GM03348 (cell line): ENCODE measurements at places on chromosomes 2 and 18.

DNA sequence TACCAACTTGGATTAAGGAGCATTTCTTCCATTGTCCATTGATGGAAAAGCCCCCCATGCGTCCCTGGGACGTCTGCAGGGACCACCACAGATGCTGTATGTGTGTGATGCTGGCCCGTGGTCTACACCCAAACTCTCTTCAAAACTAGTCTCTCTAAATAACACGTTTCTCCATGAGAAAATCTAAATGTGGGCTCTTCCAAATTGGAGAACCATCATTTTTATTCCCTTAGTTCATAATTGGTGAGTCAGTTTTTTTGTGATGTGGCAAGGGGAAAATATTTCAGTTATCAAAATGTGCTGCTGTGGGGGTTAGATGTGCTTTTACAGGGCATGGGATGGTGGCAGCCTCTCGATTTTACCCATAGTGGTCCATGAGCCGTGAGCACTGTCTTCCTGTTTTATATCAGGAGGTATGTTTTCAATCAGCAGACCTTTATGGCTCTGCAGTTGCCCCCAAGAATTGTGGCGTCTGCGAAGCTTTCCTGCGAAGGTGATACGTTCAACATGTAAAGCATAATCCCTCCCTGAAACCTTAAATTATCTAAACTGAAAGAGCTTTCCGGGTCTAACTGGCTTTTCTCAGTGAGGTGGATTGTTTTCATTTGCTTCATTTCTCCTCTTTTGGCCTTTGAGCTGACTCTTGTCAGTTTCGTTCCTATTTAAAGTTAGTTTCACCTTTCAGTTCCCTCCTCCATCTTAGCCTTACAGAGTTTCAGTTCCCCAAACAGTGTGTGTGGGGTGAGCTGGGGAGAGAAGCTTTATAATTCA lies 78.4 kb downstream of the SETBP1 start:
- no peak for DNase-seq

DNA sequence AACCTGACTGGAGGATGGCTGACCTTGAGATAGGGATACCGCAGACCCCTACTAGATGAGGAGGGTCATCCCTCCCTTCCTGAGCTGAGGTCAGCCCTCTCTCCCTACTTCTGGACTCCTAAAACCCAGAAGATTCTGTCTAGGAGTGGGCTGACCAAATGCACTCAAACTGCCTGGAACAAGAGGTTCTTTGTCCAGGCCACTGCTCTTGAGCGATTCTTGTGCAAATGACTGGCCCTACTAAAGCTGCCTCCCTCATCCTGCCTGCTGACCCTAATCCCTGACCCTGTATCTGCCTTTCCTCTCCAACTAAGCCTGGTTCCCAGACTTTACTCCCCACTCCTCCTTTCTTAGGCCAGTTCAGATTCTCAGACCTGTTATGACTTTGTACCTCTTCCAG lies 56.2 kb downstream of the EFR3B start:
- no peak for DNase-seq

DNA sequence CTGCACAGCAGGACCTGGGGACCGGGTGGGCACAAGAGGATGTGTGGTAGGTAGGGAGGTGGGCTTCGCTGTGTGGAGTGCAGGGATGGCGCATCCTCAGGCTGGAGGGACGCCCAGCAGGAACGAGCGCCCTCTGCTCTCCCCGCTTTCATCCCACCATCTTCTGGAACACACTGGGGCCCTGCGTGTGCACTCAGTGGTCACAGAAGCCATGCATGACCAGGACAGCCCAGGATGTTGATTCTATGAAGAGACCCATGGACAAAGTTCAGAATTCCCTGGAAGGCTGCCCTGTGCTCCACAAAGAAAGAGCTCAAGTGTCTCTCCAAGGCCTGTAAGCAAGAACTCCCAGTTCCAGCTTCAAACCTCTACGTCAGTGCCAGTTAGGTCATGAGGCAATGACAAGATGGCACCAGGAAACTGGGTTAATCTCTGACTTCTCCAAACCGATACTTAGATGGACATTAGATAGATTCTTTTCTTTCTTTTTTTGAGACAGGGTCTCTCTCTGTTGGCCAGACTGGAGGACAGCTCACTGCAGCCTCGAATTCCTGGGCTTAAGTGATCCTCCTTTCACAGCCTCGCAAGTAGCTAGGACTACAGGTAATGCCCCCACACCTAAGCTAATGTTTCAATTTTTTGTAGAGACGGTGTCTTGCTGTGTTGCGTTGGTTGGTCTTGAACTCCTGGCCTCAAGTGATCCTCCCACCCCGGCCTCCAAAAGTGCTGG lies 3.4 kb downstream of the SLC66A2 start:
- DNase-seq = no peak

DNA sequence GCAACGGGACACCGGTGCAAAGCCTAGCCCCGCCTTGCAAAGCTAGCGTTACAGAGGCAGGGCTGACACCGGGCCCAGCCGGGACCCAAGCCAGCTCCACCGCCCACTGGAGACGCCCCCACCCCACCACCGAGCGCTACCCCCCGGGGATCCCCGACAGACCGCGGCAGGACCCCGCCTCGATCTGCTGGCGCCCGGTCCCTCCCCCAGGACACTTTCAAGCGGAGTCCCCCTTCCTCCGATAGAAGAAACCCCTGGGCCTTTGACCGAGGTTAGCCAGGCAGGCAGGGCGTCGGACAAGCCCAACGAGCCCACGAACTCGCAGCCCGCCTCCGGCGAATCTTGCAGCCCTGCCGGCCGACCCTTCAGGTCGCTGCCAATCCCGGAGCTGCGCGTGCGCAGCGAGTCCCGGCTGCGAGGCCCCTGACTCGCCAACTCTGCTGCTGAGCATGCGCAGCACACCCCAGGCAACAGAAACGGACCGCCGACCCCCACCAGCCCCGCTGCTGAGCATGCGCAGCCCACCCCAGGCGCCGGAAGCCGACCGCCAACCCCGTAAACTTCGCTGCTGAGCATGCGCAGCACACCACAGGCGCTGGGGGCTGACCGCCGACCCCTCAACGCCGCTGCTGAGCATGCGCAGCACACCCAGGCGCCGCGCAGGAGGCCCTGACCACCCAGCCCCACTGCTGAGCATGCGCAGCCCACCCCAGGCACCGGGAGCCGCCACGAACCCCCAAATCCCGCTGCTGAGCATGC lies 656 bp downstream of the ADI1 start:
- peak; percentile 100 for DNase-seq

DNA sequence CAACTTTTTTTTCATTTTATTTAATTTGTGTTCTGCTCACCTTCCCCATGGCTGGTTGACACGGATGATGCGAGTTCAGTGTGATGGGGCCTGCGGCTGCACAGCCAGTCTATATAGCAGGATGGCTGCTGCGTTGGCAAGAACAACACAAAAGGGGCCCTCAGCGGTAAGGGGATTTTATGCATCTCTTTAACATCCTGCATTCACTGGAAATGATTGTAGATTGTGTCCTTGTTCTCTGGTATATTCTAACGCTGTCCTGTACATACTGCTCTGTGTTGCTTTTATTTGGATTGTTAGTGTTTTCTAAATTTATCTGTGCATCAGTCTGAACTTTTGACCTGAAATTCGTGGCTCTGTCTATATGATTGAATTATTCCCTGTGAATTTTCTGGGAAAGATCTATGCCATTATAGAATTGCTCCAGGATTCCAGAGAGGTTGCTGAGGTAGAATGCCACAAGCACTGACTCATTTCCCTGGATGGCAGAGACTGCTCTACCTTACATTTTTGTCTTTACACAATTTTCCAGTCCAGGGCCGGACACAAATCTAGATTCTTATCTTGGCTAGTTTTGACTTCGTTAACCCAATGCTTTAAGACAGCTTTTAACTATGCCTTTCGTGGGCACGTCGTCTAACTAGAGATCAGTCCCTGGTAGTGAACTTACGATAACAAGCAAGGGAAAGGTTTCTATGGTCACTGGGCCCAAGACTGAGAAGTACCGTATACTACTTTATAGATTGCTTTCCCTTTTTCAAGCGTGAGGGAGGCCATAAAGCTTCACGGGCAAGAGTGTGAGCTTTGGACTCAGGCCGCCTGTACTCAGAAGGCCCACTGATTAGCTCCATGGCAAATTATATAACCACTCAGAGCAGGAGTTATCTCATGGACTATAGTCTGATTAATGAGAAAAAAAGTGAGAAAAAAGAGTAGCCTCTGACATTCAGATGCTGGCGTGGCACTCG lies at the start of gene CRYGC:
Gene CRYGC (minus strand): TSS at position 85 of the 968 bp plus-strand sequence. CDS start 36 bp downstream, at position 49.
- no peak for DNase-seq

DNA sequence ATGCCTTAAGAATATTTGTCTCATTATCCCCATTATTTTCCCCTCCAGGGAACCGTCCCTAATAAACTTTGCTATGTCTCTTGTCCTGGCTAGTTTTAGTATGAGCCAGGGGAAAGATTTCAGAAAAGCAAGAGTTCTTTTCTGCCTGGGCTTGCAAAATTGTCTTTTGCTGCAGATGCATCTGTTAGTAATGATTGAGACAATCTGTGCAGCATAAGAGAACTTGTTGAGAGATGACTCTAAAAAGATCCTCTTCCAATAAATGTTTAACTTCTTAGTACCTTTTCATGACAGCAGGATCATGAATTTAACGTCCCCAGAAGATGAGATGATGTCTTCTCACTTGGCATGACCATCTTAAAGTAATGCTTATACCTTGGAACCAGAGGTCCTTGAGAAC lies 172.5 kb upstream of the CREB1 start:
- no peak for DNase-seq

DNA sequence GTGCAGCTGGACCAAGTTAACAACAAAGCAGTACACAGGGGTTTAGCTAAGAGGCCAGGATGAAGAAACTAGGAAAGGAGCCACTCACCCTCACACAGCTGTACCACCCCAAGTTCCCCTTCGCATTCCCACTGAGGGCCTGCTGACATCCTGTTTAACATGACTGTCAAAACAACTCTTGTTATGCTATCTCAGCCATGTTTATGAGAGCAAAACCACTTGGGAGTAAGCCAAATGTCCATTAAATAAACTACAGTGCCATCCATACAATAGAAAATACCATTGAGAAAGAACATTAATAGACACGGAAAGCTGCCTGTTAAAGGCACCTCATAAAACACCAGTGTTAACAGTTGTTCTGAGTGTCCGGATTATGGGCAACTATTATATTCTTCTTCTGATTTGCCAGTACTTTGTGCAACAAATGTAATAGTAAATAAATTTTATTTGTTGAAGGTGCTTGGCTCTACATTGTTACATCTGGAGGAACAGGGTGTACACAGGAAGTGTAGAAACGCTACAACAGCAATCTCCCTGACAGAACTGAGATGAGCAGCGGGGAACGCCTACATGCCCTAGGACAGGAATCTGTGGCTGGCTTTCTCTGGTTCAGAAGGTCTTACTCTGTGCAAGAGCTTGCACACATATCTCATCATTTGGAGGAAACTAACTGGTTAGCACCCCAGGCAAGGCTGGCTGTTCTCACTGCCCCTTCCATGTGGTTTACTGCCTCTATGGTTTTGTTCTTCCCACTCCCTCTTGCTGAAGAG lies 85.6 kb downstream of the EHD3 start:
- peak; percentile 38 for DNase-seq

GRCh38 chr18:40751186-40751585 lies 1203.8 kb upstream of the PIK3C3 start:
- DNase-seq = no peak

GRCh38 chr2:216044883-216045486 lies 31.6 kb upstream of the MREG start:
- no peak for DNase-seq

GRCh38 chr2:212520340-212520739 lies 18.3 kb downstream of the ERBB4 start:
- DNase-seq = peak; percentile 14

- no peak for DNase-seq
Measured at GRCh38 chr2:219527472-219527871, 13.2 kb downstream of the ASIC4 start.

GRCh38 chr2:106189325-106189724 lies 4.8 kb downstream of the UXS1 start:
- no peak for DNase-seq

GRCh38 chr2:138827426-138828054 lies 47.4 kb upstream of the NXPH2 start:
- DNase-seq = peak; percentile 71

DNA sequence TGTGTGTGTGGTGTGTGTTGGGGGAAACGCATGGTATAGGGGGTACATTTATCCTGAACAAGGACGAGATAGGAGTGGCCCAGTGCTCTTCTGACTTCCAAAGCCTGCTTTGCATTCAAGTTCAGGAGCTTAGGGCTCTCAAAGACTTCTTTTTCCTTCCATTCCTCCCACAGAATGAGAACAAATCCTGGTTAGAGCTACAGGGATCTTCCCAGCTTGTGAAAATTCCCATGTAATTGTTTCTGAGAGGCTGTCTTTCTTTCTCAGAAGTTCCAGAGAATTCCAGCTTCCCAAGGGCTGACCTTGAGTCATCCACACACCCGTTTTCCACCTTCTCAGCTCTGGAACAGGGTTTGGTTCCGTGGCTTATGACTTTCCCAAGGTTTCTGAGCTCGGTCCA lies 38.9 kb downstream of the FASTKD2 start:
- DNase-seq = peak; percentile 9

GRCh38 chr2:49686291-49686690 lies 532.0 kb upstream of the FSHR start:
- DNase-seq = no peak

DNA sequence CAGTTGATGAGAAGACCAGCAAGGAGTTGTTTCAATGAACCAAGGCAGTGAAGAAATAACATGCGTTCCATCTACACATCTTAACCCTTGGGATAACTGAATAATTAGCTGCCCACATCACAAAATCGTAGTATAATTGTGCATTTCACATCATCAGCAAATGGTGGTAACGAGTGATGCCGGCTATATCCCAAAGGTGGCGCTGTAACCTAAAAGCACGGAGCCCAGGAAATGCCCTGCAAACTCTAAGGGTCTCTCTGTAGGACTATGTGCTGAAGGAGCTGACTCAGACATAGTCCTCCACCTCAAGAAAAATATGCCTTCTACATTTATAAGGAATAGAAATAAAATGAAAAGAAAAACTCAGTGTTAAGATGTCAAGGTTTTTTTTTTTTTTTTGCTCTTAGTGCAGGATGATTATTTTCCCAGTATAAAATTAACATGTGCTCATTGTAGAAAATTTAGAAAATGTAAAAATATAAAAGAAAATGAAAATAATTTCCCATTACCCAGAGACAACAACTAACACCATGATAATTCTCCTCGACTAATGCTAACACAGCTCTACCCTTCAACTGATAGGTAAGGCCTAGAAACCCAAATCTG lies 23.1 kb upstream of the DSG3 start:
- DNase-seq = peak; percentile 8

DNA sequence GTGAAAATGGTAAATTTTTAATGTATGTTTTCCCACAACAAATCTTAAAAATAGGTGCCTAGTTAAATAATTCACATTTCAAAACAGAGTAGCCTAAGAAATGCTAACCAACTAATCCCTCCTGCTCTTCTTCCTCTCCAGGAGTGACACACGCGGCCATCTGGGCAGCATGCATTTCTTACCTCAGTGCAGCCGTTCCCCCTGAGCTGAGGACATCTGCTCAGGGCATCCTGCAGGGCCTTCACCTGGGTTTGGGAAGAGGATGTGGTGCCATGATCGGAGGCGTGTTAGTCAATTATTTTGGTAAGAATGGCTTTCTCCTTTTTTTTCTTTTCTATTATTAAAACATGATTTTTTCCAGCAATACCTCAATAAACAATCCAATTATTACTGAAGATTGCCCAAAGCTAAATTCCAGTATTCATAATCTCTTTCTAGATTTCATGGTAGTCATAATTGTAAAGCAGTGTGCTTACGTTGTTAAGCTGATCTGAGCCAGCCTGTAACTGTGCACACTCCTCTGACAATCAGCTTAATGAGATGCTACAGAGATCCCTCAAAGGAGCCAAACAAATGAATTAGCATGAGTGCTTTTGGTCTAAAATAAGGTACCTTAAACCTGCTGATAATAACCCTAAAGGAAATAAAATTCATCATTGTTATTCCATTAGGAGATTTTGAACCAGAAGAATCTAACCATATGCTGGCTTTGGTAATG lies 45.8 kb downstream of the NEMP2 start:
- DNase-seq = no peak

- no peak for DNase-seq
Measured at GRCh38 chr2:27263287-27264252, 723 bp upstream of the SLC30A3 start.
